NCI-H2081 treated with DMSO at 0.1 percent for 48 hours (cell line): ENCODE measurements at places on chromosomes 5 and 9.

DNA sequence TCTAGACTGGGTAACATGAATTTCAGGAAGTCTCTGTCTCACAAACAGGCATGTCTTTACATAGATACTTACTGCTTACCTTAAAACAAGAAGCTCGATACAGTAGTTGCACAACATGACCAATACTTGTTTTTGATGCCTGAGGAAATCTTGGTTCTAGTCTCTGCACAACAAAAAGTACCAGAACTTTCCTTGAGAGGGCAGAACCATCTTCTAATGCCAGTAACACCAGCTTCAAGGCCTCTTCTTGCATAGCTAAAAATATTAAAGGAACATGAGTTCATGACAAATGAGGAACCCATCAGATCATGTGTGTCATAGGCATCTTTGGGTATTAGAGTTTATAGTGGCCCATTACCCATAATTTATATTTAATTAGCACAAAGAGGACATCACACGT lies 22.0 kb downstream of the RC3H2 start:
- DNase-seq, result no peak

DNA sequence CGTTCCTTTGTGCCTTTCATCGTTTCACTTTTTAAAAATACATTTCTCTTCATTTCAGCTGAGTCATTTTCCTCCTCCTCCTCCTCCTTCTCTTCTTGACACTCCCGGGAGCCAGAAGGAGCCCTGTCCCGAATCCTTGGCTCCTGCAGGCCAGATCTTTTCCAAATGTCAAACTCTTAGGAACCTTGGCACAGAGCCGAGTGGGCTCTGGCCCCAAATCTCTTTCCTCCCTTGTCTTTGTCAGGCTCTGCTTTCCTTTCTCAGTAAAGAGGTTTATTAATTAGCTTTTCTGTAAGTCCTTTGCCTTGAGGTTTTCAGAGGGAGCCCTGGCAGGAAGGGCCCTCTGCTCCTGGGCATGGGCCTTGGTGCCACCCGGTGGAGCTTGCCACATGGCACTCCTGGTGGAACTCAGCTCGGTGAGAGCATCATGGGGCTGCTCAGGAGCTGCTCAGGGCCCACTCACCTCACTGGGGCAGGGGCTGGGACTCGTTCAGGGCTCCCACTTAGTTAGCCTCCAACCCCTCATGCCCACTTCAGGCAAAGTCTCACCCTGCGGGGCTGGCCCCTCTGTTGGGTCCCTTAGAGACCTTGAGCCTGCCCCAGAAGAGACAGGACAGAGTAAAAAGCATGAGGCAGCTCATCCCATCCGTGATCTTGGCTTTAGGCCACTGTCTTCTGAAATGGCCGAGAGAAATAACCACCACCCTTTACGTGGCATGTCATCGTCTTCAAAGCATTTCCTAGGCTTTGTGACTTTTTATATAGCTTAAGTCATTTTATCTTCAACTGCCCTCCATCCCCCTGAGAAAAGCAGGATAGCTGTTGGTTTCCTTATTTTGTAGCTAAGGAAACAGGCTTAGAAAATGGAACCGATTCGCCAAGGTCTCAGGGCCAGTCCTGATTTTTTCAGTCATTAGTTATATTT lies 17.1 kb downstream of the STC2 start:
- DNase-seq, result no peak

- no peak for DNase-seq
Observed at GRCh38 chr9:92378865-92379560, 25.4 kb downstream of the OGN start.

- DNase-seq, result no peak
Observed at GRCh38 chr9:32723789-32724325, 59.5 kb upstream of the TMEM215 start.

GRCh38 chr9:82498541-82499317 lies 510.2 kb downstream of the SPATA31D1 start:
- no peak for DNase-seq

DNA sequence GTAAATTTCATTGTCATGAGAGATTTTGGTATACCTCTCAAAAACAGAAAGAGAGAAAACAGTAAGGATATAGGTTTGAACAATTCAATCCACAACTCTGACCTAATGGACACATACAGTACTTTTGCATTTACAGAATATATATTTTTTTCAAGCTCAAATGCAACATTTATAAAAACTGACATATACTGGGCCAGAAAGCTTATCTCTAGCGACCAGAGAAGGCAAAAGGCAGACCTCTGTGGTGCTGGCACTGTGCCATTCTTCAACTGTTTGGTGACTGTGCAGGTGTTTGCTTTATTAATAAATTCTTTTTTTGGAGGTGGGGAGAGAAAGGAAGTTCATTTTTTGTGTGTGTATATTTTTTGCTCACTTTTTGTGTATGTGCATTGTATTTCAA lies 6.0 kb upstream of the PLAC8L1 start:
- DNase-seq, result no peak

DNA sequence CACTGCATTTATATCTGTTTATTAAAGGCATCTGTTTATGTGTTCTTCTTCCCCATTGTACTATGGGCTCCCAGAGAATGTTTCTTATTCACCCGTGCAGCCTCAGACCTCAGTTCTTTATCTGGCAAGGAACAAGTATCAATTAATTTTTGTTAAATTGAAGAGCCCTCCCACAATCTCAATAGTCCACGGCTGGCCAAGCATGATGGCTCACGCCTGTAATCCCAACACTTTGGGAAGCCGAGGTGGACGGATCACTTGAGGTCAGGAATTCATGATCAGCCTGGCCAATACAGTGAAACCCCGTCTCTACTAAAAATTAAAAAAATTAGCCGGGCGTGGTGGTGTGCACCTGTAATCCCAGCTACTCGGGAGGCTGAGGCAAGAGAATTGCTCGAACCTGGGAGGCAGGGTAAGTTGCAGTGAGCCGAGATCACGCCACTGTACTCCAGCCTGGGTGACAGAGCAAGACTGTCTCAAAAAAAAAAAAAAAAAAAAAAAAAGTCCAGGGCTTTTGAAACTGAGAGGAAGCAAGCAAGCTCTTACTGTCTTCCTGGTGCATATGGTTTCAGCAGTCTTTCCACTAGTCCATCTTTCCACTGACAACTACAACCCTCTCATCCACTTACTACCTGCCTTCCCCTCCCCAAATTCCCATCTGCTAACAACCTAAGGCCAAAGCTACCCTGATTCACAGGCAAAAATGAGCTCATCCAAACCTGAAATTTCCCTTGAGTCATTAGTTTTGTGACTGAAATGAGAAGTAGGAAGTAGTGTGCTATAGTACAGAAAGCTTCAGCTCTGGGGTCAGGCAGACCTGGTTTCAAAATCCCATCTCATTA lies 2.3 kb upstream of the HK3 start:
- DNase-seq, result no peak

DNA sequence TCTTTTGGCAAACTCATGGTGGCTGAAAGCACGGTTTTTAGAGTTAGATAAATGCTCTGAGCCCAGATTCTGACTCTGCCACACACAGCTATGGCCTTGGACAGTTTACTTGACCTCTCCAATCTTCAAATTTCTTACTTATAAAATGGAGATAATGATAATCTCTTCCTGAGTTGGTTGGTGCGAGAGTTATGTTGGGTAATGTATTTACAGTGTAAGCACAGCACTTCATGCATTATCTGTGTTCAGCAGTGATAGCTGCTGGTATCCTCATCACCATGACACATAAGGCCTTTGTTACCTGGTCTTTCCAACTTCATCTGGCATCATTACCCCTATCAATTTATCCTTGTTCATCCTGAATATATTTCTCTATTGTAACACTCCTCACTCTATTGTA lies 178.8 kb upstream of the ELL2 start:
- DNase-seq, result no peak

- no peak for DNase-seq
Observed at GRCh38 chr9:89591274-89592212, 13.3 kb upstream of the GADD45G start.

DNA sequence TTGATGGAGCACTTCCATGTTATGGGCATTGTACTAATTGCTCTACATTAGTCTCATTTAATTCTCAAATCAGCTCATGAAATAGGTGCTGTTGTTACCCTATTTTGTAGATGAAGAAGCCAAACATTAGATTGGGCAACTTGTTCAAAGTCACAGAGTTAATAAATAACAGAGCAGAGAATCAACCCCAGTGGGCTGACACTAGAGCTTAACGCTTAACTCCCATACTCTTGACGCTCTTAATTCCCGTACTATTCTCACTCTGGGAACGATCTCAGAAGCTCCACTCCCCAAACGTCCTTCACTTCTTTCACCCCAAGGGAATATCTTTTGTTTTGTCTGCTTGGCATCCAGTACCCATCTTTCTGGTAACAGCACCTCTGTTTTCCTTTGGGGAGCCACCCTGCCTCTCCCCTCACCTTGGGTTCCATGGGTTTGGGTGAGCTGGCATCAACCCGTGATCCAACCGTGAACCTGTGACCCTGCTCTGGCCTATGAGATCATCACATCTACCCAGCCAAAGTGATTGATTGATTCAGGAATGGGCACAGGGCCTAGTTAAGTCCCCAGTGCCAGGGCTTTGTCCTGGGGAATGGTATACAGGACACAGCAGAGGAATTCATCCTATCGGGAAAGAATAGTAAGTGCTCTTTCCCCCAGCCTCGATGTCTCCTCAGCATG lies 169.2 kb downstream of the NR3C1 start:
- no peak for DNase-seq

DNA sequence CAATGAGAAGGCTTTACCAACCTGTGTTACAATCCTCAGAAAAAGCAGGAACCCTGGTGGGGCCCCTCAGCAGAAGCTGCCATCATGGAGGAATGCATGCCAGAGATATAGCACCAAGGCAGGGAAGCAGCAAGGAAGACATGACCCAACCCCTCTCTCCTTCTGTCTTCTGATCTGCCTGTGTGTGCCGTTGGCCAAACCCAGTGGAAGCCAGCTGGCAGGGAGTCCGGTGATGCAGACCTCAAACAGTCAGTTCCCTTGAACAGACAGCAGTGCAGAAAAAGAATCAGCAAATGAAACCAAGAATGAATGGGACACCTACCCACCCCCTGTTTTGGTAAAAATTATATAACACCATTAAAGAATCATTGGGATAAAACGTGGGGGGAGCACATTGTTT lies 234.2 kb downstream of the ZNF608 start:
- no peak for DNase-seq

- no peak for DNase-seq
Observed at GRCh38 chr9:130497139-130497538, 52.4 kb downstream of the ASS1 start.

DNA sequence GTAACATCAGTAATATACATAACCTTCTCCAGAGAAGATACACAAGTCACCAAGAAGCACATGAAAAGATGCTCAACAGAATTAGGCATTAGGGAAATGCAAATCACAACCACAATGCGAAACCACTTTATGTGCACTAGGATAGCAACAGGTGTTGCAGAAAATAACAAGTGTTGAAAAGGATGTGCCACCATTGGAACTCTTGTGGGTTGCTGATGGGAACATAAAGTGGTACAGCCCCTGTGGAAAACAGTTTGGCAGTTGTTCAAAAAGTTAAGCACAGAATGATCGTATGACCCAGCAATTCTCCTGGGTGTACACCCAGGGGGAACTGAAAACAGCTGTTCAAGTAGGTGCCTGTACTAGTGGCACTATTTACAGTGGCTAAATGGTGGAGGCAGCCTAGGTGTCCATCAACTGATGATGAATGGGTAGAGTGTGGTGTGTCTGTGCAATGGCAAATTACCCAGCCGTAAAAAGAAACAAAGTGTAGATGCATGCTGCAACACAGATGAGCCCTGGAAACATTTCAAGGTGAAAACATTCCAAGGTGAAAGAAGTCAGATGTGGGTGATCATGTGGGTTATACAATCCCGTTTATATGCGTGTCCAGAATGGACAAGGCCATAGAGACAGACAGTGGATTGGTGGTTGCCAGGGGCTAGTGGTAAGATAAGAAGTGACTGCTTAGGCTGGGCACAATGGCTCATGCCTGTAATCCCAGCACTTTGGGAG lies 27.2 kb downstream of the CCDC69 start:
- no peak for DNase-seq

GRCh38 chr5:76555114-76555513 lies 68.1 kb downstream of the F2RL2 start:
- no peak for DNase-seq

DNA sequence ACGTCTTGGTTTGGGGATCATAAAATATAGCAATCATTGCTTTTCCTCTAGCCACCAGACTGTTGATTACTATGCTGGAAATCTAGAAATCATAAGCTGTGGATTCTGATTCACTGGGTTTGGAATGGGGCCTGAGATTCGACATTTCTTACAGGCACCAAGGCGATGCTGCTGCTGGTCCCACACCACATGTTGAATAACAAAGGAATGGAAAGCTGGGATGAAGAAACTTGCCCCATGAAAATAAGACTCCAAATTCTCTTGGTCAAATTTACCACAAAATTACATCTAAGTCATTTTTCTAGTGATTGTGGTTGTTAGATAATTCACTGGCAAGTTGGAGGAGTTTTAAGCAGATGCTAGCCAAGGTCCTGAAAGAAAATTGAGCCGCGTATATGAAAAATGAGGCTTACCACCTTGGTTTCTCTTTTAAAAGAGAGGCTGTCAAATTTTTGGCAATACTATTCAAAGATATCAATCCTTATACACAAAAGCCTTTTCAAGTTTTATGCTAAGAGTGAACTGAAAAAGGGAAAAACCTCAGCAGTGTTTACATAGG lies 23.0 kb upstream of the MEIKIN start:
- DNase-seq, result no peak

- DNase-seq, result peak; percentile 44
Observed at GRCh38 chr9:113463418-113464285, at the start of gene RGS3. TSS of gene RGS3 (plus strand) at chr9:113463727. CDS start at chr9:113463803, 76 bp downstream.

- no peak for DNase-seq
Observed at GRCh38 chr5:73983644-73984043, 357.6 kb downstream of the ARHGEF28 start.

DNA sequence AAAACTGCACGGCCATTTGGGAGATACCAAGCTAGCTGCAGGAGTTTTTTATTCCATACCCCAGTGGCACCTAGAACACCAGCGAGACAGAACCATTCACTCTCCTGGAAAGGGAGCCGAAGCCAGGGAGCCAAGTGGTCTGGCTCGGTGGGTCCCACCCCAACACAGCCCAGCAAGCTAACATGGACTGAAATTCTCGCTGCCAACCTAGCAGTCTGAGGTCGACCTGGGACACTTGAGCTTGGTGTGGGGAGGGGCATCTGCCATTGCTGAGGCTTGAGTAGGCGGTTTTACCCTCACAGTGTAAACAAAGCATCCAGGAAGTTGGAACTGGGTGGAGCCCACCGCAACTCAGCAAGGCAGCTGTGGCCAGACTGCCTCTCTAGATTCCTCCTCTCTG lies 108.9 kb upstream of the CHD1 start:
- DNase-seq, result no peak

GRCh38 chr9:123323196-123324013 lies 32.6 kb upstream of the CRB2 start:
- no peak for DNase-seq
